ENCODE measurements at places on chromosomes 12 and 14.
A peak's percentile ranks its signal among the peaks of the same experiment; 100 is the strongest.

GRCh38 chr14:50083467-50084337 lies 32.7 kb downstream of the VCPKMT start:
- peak; percentile 52 for DNase-seq

DNA sequence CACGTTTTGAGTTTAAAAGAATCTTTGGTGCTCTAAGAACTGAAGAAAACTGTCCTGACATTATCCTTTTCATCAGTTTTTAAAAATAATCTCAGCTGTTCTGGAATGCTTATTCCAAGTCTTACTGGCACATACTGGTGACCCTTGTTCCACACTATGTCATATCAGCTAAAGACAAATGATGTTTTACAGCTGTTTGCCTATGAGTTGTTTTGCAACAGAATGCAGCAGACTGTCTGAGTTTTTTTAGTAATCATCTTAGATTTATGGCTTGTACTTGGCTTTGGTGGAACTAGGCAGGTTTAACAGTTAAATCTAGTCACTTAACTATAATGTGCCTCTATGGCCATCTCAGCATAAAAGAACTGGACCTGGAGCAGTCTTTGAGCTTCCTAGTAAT lies 91.6 kb upstream of the GRIN2B start:
- DNase-seq, result no peak

DNA sequence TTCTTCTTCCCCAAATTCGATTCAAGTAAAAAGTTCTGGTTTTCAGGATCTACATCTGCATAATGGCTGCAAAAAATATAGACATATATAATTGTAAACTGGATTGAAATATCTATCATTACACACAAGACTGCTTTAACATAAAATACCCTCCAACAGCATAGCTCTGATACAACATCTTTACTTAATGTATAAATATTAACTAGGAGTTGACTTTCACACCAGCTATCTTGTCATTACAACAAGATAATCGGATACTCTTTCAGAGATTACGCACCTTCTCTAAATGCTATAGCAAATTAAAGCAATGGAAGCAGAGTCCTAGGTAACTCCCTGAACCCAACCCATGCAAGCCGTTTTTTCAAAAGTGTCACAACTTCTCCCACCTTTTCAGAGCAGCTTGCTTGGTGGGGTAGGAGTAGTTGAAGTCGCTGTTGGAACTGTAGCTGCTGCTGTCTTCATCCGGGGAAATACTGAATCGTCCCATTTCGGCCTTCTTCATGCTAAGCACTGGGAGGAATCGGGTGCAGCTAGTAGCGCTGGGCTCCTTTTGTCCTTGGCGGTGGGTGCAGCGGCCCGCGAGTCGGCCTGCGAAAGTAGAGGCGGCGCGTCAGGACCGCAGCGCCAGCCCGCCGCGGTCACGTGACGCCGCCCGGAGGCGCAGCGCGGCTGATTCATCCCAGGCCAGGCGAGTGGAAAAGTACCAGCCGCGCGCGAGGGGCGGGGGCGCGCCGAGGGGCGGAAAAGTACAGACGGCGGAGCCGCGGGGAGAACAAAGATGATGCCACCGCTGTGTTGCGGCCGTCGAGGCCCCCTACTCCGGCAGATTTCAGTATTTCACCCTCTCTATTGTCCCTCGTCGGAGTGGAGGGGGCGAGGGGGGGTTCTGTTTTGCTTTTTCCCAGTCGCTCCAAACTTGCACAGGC lies 1.5 kb downstream of the SLC38A2 start:
- DNase-seq, result peak; percentile 91

DNA sequence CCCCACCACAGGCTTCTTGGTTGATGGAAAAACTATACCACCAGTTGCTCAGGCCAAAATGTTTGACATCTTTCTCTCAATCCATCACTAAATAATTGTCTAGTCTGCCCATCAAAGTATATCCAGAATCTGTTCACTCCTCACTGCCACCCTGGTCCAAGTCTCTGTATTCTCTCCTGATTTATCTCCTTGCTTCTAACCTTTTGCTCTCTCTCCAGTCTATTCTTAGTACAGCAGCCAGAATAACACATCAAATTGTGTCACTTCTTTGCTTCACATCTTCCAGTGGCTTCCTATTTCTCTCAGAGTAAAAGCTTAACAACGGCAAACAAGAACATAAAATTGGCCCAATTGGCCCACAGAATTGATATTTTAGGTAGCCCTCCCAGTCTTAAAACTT lies 272.8 kb downstream of the IPO8 start:
- no peak for DNase-seq

DNA sequence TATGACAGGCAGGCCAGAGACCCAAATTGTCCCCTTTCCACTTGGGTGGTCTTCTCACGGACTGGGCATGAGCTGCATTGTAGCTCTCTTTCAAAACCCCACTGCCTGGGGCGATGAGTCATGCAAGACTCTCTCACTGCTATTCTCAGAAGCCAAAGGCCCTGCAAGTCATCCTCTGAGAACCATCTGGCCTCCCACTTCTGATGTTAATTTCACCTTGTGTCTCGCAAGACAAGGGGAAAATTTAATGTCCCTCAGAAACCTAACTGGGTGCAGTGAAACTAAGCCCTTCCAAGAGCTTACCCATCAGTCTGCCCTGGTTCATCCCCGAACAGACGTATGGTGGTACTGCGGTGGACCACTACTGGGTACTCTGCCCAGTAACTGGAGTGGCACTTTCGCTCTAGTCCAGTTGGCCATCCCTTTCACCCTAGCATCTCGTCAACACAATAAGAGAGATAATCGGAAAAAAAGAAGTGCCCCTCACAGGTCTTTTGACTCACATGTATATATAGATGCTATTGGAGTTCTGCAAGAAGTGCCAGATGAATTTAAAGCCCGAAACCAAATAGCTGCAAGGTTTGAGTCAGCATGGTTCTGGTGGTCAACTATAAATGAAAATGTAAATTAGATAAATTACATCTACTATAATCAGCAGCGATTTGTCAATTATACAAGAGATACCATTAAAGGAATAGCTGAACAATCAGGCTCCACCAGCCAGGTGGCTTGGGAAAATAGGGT lies 31.3 kb upstream of the LALBA start:
- no peak for DNase-seq

GRCh38 chr14:93735206-93735605 lies 53.1 kb downstream of the PRIMA1 start:
- DNase-seq, result no peak

GRCh38 chr12:16458521-16459078 lies 111.2 kb downstream of the MGST1 start:
- DNase-seq, result no peak

- no peak for DNase-seq
These were observed 25.9 kb upstream of the NID2 start for GRCh38 chr14:52094546-52095271.

- no peak for DNase-seq
These were observed 4.7 kb downstream of the CISTR start for GRCh38 chr12:53747095-53747494.

- DNase-seq, result no peak
These were observed 87.6 kb downstream of the EML1 start for GRCh38 chr14:99880651-99881420.

GRCh38 chr12:108236366-108236765 lies 102.7 kb downstream of the CMKLR1 start:
- DNase-seq, result no peak

- no peak for DNase-seq
These were observed 42.5 kb upstream of the BCAT1 start for GRCh38 chr12:24991209-24992049.

DNA sequence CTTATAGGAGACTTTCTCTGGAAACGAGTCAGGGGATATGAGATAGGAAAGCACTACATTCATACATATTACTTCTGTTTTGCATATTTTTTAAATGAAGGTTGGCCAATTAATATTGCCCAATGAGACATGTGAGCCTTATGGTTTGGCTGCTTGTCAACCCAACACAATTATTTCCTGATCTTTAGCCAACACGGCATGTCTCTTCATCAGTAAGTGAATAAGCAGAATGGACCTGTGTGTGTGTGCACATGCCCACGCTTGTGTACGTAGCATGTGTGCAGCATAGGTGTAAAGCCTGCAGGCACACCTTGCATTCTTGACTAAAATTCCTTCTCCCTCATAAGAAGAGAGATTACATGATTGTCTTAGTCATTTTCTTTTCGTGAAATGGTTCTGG lies 88.3 kb downstream of the STON2 start:
- DNase-seq, result no peak

DNA sequence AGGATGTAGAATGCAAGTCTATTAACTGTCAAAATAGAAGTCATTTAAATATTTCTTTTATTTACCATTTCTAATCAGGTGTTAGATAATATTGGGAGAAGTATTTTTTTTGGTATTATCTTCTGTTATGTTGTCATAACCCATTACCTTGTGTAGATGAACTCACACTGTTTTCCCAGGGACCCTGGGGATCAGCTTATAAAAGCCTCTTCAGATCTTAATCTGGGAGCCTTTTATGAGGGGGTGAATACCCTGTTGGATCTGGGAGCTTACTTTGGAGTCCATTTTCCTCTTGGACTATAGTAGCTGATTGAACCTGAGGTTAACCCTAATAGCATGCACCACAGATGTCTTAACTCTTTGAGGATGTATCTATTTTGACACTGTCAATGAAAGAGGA lies 176.3 kb upstream of the ATP2B1 start:
- DNase-seq, result no peak

DNA sequence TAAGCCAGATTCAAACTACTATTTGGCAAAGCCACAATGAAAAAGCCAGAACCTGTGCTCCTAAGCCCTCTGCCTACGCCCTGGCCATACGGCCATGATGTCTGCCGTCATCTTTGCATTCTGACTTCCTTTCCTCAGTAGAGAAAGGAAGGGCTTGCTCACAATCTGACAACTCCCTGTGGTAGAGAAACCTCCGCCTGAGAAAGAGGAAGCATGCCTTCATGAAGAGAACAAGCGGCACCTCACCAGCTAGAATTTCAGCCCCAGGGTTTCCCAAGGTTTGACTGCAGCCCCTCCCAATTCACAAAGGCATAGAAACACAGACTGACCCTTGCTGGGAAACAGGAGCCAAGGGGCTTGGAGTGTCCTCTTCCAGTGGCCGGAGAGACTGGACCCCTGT lies 25.7 kb downstream of the TEP1 start:
- no peak for DNase-seq

GRCh38 chr14:99463974-99464373 lies 16.7 kb downstream of the SETD3 start:
- no peak for DNase-seq

- DNase-seq, result peak; percentile 41
These were observed at the start of gene AKAP5 for GRCh38 chr14:64465191-64465822. TSS of gene AKAP5 (plus strand) at chr14:64465499. CDS start at chr14:64468395, 2,896 bp downstream.

GRCh38 chr12:94141004-94141764 lies 7.2 kb upstream of the PLXNC1 start:
- no peak for DNase-seq

DNA sequence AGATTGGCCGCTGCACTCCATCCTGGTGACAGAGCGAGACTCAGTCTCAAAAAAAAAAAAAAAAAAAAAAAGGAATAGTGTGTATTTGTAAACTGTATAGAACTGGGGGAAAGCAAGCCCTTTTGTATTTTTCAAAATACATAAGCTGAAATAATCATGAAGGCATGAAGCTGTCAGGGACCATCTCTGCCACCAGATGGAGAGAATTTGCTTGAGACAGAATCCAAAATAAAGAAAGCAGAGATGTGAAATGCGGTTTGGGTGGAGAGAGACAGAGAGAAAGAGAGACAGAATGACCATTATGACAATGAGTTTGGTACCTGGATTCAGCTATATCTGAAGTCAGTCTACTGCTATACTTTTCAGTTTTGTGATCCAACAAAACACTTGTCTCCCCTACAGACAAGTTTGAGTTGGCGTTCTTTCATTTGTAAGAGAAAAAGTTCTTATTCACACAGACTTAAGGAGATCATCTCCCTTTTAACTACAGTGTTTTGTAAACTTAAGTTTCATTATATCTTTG lies 155.7 kb upstream of the LRIG3 start:
- no peak for DNase-seq

GRCh38 chr14:24236689-24237462 lies 4.1 kb downstream of the GMPR2 start:
- DNase-seq, result no peak

DNA sequence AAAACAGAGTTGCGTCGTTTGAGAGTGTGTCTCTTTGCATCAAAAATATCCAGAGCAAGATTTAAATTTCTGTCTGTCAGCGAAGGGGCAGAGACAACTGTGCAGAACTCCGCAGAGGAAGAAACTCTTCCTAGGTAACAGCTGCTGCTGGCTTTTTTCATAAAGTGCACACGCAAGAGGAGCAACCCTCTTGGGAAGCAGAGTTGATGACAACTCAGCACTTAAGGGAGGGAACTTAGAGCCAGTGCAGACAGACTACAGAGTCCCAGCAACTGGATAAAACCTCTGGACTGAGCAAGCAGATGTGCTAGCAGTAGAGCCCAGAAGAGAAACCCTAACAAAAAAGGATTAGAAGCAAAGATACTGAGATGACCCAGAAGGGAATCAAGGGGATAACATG lies 337.1 kb downstream of the PCNX1 start:
- no peak for DNase-seq

GRCh38 chr14:92832137-92832700 lies 38.1 kb downstream of the GOLGA5 start:
- DNase-seq, result no peak

GRCh38 chr14:77903221-77903620 lies 103.3 kb downstream of the ADCK1 start:
- DNase-seq, result no peak

- DNase-seq, result no peak
These were observed 22.4 kb upstream of the FBRSL1 start for GRCh38 chr12:132467511-132467910.

DNA sequence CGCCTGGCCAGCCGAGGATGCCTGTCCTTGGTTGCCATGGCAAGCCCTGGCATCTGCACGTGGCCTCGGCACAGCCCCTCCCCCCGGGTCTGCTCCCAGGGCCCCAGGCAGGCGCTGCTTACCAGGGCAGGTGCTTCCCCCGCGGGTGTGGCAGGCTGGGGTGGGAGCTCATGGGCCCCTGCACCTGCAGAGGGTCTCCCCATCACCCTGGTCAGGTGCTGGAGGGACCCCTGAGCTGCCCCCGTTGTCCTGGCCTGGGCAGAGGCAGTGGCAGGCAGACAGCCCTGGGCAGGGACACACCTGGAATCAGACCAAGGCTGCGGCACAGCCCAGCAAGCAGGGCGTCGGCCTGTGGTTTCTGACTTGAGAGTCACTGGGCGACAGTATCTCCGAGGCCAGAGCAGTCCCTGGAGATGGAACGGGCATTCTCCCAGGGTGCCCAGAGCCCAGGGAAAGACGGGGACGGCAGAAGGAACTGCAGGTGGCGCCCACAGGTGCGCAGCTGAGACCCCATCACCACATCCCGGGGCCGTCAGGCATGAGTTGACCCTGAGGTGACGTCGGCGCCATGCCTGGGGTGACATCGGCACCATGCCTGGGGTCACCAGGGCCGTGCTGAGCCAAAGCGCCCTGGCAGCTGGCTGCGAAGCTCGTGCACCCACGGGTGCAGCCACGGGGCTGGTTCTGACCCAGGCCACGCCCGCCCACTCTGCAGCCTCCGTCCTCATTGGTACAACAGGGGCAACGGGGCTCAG lies 56.1 kb upstream of the FBRSL1 start:
- no peak for DNase-seq

DNA sequence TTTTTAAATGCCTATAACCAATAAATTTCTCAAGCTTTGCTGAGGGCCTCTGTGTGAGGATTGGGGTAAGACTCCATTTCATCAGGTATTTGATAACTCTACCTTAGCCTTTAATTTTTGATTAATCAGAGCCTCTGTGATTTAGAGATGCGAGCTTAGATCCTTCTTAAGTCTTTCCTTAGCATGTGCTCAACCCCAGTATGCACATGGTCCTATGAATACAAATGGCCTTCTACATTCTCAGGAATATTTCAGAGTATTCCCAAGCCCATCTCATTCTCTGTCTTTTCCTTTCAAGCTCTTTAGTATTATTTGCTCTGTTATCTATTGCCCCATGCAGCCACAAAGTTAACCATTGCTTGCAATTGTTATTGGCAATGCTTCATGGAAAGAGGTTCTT lies 1407.7 kb downstream of the LRFN5 start:
- no peak for DNase-seq

All from activated T-cell treated with anti-CD3 and anti-CD28 coated beads for 24 hours (primary cell).